Osteoblast (primary cell): ENCODE measurements at places on chromosomes 11 and 22. TPM values are rescaled to one million over a fixed set of nuclear protein-coding genes. Genes with fewer than 3 reads are reported as not detected.

SAA2 gene
- under 0.01 TPM in 1 of 2 replicates, not detected in the other for total RNA-seq

KCNK7 gene
- 0.29 TPM in 1 of 2 replicates, not detected in the other for total RNA-seq

PRR33 gene
- not detected in 2 replicates for total RNA-seq

PRCP gene
- total RNA-seq: 52.5 and 67.5 TPM in 2 replicates

MAJIN gene
- not detected in 2 replicates for total RNA-seq

ART5 gene
- total RNA-seq: 0.29 and 0.36 TPM in 2 replicates

SCGB1D4 gene
- total RNA-seq: not detected in 2 replicates

ENTHD1 gene
- total RNA-seq: not detected in 2 replicates

FGF19 gene
- not detected in 2 replicates for total RNA-seq
